Thymus (tissue), 14 donors: ENCODE measurements at places on chromosomes 16 and 17.

DNA sequence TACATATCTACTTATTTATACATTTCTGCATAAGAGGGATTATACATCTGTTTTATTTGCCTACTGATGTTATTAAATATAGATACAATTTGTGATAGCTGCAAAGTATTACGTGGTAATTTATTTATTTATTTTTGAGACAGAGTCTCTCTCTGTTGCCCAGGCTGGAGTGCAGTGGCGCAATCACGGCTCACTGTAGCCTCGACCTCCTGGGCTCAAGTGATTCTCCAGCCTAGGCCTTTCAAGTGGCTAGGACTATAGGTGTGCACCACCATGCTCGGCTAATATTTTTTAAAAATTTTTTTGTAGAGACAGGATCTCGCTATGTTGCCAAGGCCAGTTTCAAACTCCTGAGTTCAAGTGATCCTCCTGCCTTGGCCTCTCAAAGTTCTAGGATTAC, 35.5 kb downstream of the NFAT5 start:
- no peak for DNase-seq

DNA sequence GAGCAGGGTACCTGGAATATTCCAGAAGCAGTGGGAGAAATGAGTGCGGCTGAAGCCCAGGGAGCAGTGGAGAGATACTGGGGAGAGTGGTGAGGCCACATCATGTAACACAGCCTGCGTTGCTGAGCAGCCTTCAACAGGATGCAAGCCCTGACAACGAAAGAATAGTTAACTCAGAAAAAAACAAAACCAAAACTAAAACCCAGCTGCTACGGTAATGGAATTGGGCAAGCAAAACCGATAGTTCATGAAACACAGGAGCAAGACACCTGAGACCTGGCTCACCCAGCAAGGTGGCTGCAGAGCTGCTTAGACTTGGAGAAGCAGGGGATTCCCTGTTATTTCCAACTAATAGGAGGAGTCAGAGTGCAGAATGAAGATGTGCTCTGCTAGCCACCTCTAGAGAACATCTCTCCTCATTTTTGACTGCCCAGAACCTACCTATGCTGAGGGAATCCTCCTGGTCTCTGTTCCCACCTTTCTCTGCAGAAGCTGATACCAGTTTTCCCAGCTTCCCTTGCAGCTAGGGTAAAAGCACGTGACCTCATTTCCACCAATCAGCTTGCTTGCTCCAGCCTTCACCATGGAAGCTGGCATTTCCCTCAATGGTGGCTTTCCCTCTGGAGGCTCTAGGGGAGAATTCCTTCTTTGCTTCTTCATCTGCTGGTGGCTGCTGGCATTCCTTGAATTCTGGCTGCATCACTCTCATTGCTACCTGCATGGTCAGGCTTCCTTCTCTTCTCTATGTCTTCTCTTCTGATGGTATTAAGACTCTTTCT, 59.4 kb upstream of the XYLT1 start:
- DNase-seq: no peak

DNA sequence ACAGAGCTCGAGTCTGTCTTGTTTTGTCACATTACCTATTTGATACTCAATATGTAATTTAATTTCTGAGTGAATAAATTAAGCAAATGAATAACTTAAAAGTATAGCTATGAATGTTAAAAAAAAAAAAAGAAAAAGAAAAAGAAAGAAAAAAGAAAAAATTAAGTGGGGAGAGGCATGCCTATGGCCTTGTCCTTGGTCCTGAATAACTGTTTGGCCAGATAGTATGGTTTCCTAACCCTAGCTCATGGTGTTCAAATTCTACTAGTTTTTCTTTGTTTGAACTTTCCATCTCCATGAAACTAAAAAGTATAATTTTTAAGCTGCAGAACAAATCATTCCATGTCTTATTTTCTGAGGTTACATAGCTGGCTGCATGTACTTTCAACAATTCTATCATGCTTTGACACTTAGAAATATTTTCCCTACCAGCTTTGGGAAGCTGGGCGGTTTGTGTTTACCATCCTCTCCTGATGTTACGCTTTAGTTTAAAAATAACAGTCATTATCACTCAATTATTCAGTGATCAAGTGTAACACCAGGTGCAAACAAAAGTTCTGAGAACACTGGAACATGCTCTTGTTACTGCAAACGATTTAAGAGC, 31.8 kb downstream of the TOX3 start:
- DNase-seq: no peak

- no peak for DNase-seq
Measured at GRCh38 chr17:38727736-38728135, 2.4 kb upstream of the CISD3 start.

DNA sequence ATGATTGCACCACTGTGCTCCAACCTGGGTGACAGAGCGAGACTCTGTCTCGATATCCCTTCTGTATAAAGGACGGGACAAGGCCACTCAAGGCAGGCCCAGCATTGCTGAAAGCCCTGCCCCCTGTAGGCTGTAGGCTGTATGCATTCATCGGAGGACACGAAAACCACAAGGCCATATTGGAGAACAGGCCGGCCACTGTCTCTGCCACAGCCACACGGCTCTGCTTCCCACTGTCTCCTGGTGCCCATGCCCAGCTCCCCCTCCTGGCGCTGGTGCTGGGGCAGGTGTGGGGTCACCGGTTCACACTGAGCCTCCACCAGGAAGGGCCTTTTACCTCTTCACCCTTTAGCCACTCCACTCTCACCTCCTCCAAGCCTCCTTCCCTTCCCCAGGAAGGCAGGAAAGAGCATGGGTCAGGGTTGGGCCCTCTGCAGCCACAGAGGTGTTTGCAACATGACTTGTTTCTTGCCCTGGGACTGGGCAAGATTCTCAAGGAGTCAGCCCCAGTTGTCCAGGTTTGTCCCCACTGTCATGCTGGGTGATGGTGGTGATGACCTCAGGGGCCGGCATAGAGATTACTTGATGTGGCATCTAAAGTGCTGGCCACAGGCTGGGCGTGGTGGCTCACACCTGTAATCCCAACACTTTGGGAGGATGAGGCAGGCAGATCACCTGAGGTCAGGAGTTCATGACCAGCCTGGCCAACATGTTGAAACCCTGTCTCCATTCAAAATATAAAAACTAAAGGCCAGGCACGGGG, 5.3 kb upstream of the NTN3 start:
- no peak for DNase-seq

DNA sequence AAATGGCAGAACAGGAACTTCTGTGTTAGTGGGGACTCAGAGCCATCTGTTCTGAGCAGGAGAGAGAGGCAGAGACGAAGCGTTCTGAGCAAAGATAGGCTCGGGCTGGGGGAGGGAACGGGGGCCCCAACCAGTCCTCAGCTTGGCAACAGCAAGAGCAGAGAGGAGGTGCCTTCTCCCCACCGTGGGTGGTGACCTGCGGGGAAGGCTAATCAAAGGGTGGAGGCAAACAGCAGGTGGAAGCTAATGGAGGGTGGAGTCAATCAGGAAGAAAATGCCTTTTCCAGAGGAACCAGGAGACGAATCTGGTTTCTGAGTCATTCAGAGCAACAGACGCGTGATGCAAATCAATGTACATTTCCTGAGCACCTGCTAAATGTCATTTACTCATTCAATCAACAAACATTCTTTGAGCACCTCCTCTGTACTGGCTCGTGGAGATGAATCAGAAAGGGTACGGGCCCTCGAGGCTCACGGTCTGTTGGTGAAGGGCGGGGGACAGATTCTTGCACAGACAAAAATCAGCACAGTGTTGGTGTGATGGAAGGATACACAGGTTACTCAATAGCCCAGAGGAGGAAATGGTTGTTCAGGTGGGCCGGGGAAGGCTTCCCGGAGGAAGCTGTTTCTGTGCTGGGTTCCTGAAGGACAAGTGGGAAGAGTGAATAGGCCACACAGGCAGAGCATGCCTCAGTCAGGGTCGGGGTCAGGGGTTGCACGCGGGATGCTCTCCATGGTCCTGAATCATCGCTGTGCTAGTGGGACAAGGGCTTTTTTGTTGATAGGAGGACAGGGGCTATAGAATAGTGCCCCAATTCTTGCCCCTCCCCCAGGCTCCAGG, 5.7 kb upstream of the SPNS2 start:
- peak; percentile 80 for DNase-seq

GRCh38 chr16:3150346-3151218, 15.8 kb downstream of the ZNF213 start:
- DNase-seq: no peak

- no peak for DNase-seq
Measured at GRCh38 chr17:66415366-66416206, 113.2 kb downstream of the PRKCA start.

- no peak for DNase-seq
Measured at GRCh38 chr17:81481815-81482505, 30.6 kb downstream of the ACTG1 start.

- no peak for DNase-seq
Measured at GRCh38 chr17:58060596-58061191, 22.5 kb upstream of the DYNLL2 start.

DNA sequence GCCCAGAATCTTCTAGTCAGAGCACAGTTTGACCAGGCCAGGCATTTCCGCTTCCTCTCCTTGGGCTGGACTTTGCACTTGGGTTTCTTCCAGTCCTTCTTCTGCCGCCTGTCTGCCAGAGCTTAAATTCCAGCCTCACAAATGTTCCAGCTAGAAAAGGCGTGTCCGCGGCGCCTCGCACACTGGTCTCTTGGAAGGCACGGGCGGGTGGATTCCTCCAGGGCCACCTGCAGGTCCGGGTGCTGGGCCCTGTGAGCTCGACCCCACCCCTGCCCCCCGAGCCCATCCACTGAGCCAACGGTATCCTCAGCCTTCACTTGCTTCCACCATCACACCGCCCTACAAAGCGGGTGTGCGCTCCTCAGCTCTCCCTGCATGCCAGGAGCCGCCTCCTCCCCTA, 2026.5 kb downstream of the TP53TG3F start:
- no peak for DNase-seq

DNA sequence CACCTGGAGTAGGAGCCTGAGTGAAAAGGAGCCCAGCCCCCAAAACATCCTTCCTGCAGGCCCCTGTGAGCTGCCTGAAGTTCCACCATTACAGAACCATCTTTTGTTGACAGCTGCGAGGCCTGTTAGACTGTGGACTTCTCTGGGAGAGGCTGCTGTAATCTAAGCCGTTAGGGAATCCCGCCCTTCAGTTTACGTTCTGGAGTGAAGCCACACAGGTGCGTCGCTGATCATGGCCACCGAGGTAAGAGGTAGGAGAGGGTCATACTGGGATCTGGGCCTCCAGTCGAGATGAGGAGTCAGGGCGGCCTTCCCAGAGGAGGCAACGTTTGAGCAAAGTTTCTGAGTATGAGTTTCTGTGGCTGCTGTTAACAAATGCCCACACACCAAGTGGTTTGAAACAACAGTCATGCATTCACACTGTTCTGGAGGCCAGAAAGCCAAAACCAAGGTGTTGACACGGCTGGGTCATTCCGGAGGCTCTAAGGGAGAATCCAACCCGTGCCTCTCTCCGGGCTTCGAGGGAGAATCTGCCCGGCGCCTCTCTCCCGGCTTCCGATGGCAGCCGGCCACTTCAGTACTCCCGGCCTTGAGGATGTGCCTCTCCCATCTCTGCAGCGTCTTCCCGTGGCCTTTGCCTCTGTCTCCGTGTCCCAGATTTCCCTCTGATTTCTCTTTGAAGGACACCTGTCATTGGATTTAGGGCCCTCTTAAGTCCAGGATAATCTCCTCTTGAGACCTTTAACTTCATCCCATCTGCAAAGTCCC, 26.6 kb upstream of the ATP2C2 start:
- DNase-seq: no peak

DNA sequence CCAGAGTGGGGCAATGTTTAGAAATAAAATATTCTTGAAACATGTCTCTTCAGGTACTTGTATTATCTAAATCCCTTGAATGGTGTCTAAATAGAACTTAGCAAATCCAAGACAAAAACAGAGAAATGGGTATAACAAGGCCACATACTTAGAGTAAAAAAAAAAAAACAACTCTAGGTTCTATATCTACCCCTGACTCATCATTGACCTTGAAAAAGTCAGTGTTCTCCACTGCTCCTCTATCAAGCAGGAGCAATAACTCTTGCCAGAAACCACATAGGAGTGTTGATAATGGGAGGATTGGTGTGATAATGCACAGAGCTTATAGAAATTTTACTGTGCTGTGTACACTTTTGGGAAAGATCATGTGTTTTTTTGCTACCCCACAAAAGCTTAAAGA, 296.6 kb upstream of the PMFBP1 start:
- no peak for DNase-seq

DNA sequence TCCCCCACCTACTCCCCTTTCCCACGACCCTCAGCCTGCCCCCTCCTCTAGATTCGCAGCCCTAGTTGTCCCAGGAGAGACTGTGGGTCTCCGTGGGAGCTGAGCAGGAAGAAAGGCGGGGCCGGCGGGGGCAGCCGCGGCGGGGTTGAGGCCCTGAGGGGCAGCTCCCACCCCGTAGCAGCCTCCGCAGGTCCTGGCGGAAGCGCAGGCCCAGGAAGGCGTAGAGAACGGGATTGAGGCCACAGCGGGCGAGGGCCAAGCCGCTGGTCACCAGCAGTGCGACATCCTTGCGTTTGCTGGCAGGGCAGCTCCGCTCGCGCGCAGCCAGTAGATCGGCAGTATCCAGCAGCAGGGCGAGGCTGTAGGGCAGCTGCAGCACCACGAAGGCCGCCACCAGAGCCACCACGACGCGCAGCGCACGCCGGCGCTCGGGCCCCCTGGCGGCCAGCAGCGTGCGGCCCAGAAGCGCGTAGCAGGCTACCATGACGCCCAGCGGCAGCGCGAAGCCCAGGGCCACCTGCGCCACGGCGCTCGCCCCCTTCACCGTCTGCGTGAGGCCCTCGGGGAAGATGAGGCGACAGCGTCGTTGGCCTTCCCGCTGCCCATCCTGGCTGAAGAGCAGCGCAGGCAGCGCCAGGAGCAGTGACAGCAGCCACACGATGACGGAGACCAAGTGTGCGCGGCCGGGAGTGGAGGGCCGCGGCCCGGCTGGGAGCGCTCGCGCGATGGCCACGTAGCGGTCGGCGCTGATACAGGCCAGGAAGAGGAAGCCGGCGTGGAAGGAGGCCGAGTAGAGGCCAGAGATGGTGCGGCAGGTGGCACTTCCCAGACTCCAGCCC, 1.9 kb downstream of the CCR10 start:
- peak; percentile 63 for DNase-seq

GRCh38 chr16:52552643-52553042, 5.7 kb upstream of the TOX3 start:
- DNase-seq: no peak

DNA sequence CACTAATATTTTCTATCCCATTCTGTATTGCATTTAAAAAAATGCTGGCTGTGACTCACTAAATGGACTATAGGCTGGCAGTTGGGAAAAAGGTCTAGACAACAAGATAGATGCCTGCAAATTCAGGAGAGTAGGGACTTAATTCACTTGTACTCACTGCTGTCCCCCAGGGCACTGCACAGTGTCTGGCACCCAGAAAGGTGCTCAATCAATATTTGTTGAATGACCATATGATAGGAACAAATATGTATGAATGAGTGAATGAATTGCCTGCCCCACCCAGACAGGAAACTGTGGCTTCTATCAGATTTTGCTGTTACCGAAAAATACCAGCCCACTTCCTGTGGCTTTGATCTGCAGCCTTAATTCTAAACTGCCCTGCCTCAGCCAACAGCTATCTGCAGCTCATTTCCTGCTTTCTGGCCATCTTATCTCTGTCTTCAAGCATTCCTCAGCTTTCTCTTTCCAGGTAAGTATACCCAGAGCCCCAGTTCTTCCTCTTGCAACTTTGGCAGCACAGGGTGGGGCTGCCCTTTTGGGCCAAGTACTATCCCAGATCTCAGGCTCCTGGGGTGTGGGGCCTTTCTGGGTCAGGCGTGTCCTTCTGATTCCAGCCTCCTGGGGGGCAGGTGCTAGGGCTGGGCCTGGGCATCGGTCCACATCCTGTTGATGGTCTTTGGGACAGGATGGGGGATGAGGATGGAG, 15.3 kb upstream of the TNS4 start:
- DNase-seq: peak; percentile 77

GRCh38 chr17:50205963-50206505, 4.6 kb upstream of the COL1A1 start:
- no peak for DNase-seq
